ENCODE measurements at places on chromosomes 7 and 10. TPM values are rescaled to one million over a fixed set of nuclear protein-coding genes. Genes with fewer than 3 reads are reported as not detected.

NPY4R gene
- polyA plus RNA-seq: not detected

STEAP1 gene
- 11.5 TPM for polyA plus RNA-seq

P4HA1 gene
- 97.2 TPM for polyA plus RNA-seq

CUEDC2 gene
- 92.4 TPM for polyA plus RNA-seq

SPDYE2 gene
- polyA plus RNA-seq: 0.93 TPM

ADCY1 gene
- polyA plus RNA-seq: 3.1 TPM

C10orf62 gene
- 1.2 TPM for polyA plus RNA-seq

STRA8 gene
- 0.16 TPM for polyA plus RNA-seq

SLC13A1 gene
- 23.1 TPM for polyA plus RNA-seq

TRDMT1 gene
- 11.4 TPM for polyA plus RNA-seq

GHRHR gene
- 0.41 TPM for polyA plus RNA-seq

C10orf67 gene
- 1.7 TPM for polyA plus RNA-seq

SFTPA2 gene
- polyA plus RNA-seq: not detected

NKX2-3 gene
- not detected for polyA plus RNA-seq

STEAP4 gene
- 0.21 TPM for polyA plus RNA-seq

UNCX gene
- 19.5 TPM for polyA plus RNA-seq

CALML5 gene
- polyA plus RNA-seq: not detected

CTNNA3 gene
- polyA plus RNA-seq: 2.6 TPM

TTYH3 gene
- polyA plus RNA-seq: 151 TPM

SHH gene
- polyA plus RNA-seq: 2.6 TPM

GLI3 gene
- polyA plus RNA-seq: 13.3 TPM

FAM25G gene
- not detected for polyA plus RNA-seq

EPO gene
- polyA plus RNA-seq: not detected

DENND11 gene
- polyA plus RNA-seq: 25.4 TPM

Data from left renal cortex interstitium (tissue), 4 donors.